ENCODE measurements at places on chromosomes 5 and 9.

DNA sequence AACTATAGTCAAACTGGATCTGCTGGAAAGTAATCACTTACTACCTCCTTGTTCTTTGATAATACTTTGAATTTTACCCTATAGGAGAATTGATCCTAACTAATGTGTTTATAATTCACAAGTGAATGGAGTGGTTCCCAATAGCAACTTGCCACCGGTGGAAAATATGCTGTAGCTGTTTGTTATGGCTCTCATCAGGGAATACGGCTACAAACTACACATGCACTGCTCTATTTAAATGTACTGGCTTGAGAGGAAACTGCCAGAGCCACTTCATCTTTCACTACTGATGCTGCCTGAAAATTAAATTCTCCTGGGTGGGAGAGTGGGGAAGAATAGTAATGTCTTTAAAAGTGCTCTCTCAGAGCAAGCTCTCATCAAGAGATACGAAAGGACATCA lies 448.5 kb upstream of the GRAMD2B start:
- DNase-seq = no peak

- no peak for DNase-seq
These were observed 377.5 kb upstream of the RFX3 start for GRCh38 chr9:3903273-3903672.

- DNase-seq = no peak
These were observed 69.5 kb upstream of the HSPB3 start for GRCh38 chr5:54385994-54386393.

DNA sequence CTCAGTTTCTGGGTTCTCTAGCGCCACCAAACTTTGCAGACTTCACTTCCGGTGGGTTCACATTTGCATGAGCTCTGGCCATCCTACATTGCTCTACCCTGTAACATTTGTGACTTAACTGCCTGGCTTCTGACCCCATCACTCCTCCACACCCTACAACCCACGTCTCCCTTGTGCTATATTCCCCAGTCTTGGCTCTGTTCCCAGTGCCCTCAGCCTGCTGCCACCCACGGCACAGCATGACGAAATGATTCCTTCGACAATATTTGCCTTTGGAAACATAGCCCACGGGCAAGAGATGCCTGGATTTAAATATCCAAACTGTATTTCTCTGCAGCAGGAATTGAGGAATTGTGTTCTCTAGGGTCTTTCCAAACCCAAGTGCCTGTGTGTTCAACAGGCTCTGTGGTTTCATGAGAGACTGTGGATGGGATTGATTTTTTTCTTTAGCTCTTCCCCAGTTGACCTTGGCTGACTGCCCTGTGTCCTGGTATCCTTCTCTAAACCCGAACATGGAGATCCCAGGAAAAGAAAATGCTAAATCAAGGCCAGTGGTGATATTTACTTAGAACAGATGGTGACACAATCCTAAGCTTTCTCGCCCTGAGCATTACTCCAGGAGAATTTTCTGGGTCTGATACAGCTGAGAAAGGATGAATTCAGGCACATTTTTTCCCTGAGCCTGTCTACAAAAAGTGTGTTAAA lies 44.4 kb upstream of the GRIA1 start:
- DNase-seq = peak; percentile 18

- DNase-seq = no peak
These were observed at the start of gene SPINK7 for GRCh38 chr5:148312153-148312552. Gene SPINK7, plus strand, starts transcription at chr5:148312423. Its CDS starts 61 bp downstream, at chr5:148312484.

GRCh38 chr9:73067074-73067473 lies 84.6 kb upstream of the ANXA1 start:
- no peak for DNase-seq
